Activated naive CD4-positive, alpha-beta T cell treated with anti-CD3 and anti-CD28 coated beads for 36 hours (primary cell): ENCODE measurements at places on chromosomes 5 and 9. TPM values are rescaled to one million over a fixed set of nuclear protein-coding genes. Genes with fewer than 3 reads are reported as not detected.

The SLC4A9 gene
- 0.07 TPM for total RNA-seq

The HMMR gene
- 99.8 TPM for total RNA-seq

The NUDT12 gene
- 4.7 TPM for total RNA-seq

The CHSY3 gene
- total RNA-seq, result not detected

The FOXD4L3 gene
- total RNA-seq, result not detected

GRCh38 chr5:116769470-116769869 is 194.8 kb upstream of the SEMA6A start:
- DNase-seq, result no peak

DNA sequence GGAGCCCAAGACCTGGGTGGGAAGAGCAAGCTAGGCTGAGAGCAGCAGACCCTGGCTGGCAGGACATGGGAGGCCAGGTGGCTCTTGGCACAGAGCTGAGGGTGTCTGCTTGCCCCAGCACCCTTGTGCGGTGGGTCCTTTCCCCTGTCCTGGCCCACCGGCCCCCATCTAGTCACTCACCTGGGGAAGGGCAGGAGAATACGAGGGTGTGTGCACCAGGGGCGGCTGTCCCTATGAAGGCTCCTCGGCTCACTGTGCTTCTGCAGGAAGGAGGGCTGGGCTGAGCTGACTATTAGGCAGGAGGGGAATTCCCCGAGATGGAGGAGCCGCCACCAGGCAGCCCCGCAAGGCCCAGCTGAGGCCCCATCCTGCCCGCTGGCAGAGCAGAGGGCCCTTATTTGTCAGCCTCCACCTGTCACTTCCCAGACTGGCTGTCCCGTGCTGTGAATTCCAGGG is 6.1 kb upstream of the TNIP1 start:
- DNase-seq, result peak; percentile 87

DNA sequence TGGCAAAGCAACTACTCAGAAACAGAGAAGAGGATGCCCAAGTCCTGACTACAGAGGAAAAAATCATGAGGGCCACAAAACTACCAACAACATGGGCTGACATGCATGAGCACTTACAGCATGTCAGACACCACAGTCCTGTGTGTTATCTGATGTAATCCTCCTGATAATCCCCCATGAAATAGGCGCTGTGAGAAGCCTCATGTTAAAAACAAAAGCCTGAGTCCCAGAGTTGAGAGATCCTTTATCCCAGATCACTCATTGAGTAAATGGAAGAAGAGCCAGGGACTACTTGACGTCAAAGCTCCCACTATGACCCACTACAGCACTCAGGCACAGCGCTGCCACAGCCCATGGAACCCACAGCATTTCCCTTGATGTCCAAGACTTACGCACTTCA is 7.2 kb upstream of the SPOCK1 start:
- DNase-seq, result no peak

GRCh38 chr5:142839711-142840346 is 69.7 kb downstream of the ARHGAP26 start:
- no peak for DNase-seq

DNA sequence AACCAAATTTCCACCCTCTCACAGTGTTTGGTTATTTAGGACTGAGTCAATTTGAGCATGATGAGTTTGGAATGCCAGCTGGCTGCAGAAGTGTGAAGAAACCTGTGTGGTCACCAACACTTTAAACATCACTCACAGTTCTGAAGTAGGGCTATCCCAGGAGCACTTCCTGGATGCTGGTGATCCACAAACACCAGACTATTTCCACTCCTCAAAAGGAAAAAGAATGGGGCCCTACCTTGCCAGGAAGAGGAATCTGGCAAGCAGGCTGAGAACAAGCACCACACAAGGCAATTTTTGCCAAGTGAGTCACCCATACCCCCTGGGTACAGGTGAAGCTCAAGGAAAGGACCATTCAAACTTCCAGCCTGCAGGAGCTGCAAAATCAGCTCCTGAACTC is 294.2 kb upstream of the PTGER4 start:
- DNase-seq, result peak; percentile 33

GRCh38 chr5:98772415-98773213 is 849 bp upstream of the RGMB start:
- DNase-seq, result peak; percentile 68

DNA sequence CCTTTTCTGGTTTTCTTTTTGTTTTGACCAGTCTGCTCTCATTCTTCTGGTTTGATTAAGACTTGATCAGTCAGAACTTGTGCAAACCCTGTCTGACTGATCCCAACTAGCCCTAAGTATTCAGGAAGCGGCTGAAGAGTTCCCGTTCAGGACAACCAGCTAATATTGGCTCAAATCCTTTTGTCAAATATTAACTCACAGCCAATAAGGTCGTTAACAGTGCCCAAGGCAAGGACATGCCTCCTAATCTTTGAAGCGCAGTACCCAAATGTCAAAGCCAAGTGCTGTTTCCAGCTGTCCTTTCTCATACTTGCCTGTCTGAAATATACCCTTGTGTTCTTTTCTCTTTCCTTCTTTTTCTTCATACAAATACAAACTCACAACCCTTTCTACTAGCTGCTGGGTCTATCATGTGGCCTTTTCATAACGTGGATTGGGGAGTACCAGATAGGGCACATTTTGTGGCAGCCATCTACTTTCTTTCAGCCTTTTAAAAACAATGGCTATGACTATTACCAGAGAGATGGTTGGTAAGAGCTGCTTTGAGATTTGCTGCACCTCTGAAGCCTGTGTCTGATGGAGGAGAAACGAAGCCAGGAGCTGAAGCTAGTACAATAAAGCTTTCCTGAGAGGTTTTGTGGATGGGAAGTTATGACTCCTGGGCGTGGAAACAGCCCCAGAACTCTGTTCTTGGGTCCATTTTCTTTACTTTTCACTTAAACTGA is 266.4 kb upstream of the ZNF608 start:
- DNase-seq, result no peak

DNA sequence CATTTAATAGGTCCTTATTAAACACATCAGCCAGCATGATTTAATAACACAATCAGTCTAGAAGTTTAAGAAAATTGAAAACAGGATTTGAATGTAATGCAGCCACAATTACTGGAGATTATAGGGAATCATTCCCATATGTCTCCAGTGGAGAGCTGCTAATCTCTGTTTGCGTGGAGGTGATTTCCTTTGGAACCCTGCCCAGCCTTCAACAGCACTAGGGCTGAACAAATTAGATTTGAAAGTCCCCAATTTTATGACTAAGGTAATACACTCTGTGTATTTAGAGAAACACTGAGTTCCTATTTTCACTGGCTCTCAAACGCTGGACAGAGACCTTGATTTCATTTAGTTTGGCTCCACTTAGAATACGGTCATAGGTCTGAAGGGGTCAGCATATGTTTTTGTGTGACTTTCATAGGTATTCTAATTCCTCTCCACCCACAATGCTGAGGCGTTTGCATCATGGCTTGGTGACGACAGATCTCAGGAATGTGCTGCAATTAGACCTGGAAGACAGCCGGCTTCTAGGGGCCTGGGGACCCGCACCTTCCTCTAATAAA is 508.3 kb downstream of the EBF1 start:
- no peak for DNase-seq

GRCh38 chr5:156641686-156642085 is 208.4 kb upstream of the PPP1R2B start:
- no peak for DNase-seq

DNA sequence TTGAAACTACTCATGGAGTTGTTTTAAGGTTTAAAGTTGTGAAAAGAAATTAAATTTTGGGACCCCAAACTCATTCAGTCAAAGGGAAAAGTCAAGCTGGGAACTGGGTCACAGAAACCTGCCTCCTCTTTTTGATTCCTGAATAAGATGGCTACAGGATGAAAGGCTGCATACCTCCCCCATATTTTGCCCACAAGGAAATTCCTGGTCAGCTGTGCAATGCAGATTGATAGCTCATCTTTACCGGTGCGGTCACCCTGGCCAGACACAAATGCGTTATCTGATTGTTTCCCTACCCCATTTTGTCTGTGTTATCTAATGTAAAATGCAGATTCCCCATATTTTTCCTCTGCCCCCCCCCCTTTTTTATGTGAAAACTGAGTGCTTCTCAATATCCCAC is 1.3 kb downstream of the HAVCR2 start:
- no peak for DNase-seq

GRCh38 chr5:134252671-134253070 is 26.8 kb upstream of the PPP2CA start:
- DNase-seq, result no peak
